Epithelial cell of proximal tubule (primary cell): ENCODE measurements at places on chromosomes 2 and 18.
A peak's percentile ranks its signal among the peaks of the same experiment; 100 is the strongest.

DNA sequence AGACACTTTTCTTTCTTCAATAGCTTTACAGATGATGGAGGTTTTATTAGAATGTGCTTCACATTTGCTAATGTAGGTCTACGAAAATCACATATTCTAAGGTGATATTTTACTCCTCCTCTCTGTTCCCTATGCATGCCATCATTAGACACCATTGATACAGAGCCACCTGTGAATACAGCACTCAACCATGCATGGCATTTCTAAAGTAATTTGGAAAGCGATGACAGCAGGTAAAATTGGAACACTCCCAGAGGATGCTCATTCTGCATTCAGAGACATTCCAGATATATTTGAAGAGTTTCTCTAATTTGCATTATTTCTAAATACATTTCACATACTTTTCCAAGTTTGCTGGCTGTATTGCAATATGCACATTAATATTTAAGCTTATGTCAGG, 65.3 kb upstream of the RIT2 start:
- no peak for DNase-seq

DNA sequence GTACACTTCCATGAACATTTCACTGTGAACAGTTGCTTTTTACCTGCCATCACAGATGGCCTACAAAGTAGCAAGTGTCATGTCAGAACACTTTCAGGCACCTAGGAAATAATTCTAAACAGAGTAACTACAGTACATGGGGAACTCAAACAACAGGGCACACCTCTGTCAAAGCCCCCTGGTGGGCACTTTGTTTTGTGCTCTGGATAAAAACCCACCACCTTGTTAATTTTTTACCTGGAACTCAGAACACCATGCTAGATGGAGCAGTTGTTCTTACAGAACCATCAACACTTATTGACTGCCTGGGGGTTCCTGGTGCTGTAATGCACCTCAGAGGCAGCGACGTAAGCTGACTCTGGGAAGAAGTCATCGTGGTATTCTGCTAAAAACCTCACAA, 2.3 kb downstream of the MSL3B start:
- DNase-seq = no peak

DNA sequence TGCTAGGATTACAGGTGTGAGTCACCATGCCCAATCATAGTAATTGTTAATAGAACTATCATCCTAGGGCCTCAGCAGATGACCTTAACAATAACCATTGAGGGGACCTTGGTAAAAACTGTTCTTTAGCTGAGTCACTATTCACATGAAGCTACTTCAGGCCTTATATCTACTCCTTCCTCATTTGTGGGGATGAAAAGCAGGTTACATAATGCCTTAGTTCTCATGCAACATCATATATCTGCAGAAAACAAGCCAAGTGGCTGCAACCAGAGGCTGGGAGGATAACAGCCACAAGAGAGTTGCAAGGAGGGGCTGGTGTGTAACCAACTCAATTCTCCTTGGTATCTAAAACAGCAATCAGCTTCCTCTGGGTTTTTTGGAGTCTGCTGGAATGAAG, 445.4 kb downstream of the NBAS start:
- DNase-seq = no peak

GRCh38 chr2:132384491-132385151, 32.0 kb upstream of the GPR39 start:
- no peak for DNase-seq

- no peak for DNase-seq
These were observed 1794.1 kb upstream of the LRRTM1 start for GRCh38 chr2:82098617-82099016.

DNA sequence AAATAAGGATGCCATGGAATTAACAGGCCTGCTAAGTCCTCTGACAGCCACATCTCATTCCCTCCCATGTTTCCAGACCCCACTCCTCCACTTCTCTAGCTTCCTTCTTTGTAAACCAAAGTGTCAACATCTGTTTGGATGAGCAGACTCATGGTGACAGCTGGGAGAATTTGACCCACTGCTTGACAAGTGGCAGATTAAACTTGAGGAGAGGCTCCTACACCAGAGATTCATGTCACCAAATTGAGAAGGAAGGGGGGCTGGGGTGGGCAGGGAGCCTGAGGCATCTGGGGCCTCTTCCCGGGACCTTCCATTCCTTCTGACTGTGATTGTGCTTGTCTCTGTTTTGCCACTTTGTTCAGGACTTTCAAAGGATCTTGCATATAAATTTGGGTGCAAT, 41.0 kb upstream of the IGFBP5 start:
- no peak for DNase-seq

DNA sequence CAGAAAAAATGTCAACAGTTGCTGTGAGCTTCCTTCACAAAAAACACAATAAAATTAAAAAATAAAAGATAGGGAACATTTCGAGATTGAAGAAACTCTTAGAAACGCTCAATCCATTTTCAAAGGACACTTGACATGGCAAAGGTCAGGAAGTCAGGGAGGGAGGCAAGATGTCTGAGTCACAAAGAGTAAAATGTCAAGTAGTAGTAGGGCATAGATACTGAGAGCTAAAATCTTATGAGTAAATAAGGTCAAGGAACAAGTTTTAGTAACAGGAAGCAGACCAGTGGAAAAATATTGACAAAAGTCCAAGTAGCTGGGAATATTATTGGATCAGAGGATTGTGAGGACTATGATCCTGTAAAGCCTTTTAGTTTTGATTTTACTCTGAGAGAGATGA, 495.6 kb downstream of the TMX3 start:
- DNase-seq = no peak

DNA sequence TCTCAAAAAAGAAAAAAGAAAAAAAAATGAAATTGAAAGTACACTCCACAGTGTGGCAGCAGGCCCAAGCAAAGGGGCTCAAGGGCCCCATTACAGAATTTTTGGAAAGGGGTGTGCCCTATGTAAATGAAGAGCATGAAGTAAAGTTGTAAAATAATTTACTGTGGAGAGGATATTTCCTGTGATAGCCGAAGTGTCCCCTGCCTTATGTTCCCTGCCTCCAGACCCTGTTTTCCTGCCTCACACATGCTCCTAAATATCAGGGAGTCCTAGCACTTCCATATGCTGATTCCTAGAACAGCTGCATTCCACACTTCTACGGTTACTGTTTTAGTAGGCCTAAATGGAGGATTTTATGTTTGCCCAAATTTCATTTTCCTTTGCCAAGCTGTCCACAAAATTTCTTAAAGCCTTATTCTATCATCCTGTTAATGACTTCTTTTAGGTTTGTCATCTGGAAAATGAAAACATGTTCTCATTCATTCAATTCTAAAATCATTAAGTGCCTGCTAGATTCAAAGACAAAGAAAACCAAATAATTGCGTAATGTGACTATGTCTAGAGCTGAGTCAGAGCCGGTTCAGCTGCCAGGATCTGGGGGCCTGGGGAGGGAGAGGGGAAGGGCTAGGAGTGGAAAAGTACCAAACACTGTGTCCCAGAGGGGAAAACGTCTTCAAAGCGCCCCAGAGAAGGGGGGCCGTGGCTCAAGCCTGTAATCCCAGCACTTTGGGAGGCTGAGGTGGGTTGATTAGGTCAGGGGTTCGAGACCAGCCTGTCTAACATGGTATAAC, 25.9 kb upstream of the IMPA2 start:
- peak; percentile 72 for DNase-seq

DNA sequence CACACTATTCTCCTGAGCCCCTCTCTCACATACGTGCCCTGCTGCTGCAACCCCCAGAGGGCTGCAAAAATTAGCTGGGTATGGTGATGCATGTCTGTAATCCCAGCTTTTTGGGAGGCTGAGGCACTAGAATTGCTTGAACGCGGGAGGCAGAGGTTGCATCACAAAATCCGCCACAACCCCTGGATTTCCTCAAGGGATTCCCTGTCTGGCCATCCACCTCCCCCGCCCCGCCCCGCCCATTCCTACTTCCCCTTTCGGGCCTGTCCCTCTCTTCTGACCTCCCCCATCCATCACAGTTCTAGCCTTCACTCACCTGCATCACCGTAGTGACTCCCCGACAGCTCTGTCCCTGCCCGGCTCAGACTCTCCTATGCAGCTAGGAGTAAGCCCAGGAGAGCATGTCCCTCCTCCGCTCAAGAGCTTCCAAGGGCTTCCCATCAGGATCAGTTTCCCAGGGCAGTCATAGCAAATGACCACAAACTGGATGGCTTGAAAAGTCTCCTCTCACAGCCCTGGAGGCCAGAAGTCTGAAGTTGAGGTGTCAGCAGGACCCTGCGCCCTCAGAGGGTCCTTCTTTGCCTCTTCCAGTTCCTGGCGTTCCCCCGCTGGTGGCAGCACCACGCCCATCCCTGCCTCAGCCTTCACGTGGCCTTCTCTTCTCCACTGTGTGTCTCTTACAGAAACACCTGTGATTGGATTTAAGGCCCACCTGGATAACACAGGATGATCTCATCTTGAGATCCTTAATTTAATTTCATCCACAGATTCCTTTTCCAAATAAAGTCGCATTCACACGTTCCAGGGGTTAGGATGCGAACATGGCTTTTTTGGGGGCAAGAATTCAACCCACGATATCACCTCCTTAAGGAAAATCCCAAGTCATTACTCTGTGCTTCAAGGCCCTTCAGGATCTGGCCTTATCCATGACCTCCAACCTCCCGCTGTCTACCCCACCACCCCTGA, 58.5 kb downstream of the HS1BP3 start:
- DNase-seq = no peak

DNA sequence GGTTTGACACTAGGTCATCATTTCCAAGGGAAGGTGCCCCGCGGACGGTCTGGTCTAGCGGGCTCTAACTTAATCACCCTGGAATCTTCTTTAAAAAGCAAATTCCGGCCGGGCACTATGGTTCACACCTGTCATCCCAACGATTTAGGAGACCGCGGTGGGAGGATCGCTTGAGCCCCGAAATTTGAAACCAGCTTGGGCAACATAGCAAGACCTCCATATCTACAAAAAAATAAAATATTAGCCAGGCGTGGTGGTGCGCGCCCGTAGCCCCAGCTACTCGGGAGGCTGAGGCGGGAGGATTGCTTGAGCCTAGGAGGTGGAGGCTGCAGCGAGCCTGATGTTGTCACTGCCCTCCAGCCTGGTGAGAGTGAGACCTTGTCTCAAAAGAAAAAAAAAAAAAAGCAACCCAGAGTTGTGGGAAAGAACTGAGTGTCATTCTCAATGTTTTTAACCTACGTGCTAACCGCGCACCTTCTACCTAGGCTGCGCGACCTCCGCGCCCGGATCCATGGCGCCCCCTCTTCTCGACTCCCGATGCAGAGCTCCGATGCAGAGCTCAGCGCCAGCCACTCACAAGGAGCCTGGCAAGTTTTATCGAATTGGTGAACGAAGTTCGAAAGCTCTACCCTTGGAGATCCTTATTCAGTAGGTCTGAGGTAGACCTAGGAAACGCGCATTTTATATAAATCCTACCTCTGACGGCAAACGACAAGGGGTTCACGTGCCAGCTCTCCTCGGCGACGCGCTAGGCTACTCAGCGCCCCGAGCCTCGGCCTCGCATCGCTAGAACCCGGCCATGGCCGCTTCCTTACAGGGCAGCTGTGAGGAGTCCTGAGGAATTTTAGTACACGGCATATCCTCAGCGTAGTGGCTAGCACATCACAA, 888 bp upstream of the TWSG1 start:
- DNase-seq = no peak

GRCh38 chr18:63477200-63477599, 442 bp downstream of the SERPINB5 start:
- DNase-seq = no peak

GRCh38 chr18:76487070-76487469, 8.0 kb downstream of the ZNF516 start:
- DNase-seq = no peak

DNA sequence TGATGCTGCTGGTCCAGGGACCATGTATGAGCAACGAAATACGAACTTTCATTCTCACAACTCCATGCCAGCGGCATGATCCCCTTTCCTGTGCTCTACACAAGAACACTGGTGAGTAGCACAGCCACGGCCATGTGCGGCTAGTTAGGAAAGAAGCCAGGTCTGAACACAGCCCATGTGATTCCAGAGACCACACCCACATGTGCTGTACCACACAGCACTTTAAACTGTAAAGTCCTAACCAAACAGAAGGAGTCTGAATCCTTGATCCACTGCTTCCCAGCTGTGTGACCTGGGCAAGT, 33.0 kb upstream of the ACAA2 start:
- DNase-seq = no peak

GRCh38 chr2:54671875-54672589, 51.4 kb upstream of the EML6 start:
- DNase-seq = no peak
